ENCODE measurements at places on chromosomes 1 and 21.

DNA sequence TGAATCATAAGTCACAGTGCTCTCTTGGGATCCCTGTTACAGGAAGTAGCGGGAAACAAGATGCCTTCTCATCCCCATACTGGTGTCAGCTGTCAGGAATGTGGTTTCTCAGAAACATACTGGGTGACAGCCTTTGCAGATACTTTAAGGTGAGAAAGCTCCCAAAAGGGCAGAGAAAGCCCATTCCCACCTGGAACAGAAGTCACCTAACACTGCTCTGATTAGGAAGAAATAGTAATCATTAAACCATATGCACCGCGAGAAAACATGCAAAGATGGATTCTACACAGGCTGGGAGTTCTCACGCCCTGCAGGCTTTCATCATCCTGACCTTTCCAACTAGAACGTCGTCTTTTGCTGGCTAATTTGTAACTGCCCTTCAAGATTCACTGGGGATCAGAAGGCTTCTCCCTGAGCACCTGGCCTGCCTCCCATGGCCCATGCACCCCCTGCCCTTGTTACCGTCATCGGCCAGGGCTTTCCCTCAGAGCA lies 46.2 kb upstream of the SLC44A3 start:
- DNase-seq = no peak

- DNase-seq = no peak
Measured at GRCh38 chr1:200906491-200906890, 11.8 kb downstream of the INAVA start.

DNA sequence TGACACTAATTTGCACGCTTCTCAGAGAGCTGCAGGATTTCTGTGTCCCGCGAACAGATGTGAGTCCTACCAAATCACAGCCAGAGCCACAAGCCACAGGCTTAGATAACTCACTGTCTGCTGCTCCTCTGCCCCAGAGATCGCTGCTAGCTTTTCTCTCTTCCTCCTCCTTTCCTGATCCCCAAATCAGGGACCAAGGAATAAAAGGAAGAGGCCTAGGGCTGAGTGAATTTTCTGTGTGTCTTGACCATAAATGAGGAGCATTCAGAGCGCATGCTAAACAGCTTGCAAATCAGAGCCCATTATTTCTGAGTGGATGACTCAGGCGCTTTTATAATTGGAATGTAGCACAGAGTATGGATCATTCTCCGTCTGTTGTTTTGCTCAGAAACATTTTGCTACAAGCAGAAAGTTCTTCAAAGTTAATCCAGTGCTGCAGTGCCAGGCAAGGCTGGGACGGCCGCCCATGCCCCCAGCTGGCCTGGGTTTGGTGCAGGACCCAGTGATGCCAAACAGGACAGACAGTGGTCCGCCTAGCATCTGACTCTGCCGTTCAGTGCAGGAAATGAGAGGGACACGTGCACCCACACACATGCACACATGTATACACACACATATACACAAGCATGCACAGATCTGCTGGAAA lies 38.2 kb downstream of the KCNAB2 start:
- DNase-seq = peak; percentile 21

DNA sequence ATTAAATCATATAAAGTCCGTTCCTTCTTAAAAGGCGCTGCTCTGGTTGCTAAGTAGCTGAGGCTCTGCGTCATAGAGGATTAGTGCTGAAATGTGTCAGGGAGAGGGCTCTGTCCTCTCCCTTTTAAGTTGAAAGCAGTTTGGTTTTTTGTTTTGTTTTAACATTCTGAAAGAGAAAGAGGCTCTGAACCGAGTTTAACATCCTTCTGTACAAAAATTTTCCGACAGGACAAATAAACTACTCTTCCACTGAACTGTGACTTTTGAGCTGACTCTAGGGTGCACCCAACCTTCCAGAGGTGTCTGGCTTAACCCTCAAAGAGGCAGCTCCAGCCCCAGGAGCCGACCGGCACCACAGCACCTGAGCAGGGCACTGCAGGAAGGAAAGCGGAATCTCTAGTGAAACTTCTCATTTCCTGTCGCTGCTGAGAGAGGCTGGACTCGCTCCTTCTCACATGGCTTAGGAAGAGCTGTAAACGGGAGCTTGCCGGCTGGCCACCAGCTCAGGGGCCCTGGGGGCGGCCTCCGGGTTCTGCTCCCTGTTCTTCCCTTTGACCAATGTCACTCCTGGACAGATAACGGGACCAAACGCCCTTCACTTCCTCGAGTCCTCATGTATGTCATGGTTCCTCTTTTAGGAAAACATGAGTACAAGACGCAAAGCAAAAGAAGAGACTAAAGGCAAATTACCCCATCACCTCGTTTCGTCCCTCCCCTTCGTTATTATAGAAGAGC lies 1.2 kb downstream of the VAV3 start:
- DNase-seq = peak; percentile 15

DNA sequence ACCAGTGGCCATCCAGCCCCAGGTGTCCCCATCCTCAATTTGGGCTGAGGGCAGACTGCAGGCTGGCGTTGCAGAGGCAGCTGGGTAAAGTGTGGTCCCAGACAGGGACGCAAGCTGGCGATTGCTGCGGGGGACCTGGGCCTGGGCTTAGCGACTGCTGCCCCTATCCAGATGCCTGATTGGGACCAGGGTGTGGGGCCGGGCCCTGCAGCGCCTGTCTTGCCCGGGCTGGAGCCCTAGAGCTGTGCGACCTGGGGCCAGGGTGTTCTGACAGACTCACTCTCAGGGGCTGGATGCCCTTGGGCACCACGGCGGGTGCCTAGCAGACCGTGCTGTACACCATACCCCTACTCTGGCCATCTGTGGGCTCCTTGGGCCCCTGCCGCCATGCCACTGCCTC lies 16.2 kb upstream of the FAAP20 start:
- no peak for DNase-seq

GRCh38 chr1:28266920-28267322 lies 7.6 kb downstream of the SESN2 start:
- DNase-seq = no peak

- no peak for DNase-seq
Measured at GRCh38 chr1:34746785-34747637, 7.8 kb upstream of the GJB5 start.

DNA sequence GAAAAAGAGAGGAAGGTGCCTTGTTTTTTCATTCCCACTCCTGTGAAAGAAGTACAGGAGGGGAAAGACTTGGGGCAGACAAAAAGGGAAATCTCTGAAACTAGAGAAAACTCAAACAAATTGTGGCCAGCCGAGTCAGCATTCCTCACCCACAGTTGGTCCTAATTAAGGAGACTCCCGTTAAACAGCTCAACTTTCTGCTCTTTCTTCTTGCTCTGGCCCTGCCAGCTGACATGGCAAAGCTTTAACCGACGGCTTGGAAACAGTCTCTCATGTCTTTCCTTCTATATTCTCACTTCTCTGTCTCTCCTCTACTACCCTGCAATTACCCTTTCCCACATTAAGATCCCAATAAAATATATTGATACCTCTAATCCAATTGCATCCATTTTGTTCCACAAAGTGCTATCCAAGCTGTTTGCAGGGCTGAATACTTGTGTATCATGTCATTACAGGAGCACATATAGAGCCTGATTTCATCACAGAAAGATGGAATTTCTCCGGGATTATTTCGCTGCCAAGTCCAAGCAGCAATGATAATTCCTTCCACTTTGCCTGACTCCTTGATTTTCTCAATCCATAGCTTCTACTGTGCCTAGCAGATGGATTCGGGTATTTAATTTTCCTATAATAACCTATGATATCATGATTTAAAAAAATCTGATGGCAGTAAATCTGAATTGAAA lies 65.4 kb upstream of the IPO9 start:
- DNase-seq = peak; percentile 85

DNA sequence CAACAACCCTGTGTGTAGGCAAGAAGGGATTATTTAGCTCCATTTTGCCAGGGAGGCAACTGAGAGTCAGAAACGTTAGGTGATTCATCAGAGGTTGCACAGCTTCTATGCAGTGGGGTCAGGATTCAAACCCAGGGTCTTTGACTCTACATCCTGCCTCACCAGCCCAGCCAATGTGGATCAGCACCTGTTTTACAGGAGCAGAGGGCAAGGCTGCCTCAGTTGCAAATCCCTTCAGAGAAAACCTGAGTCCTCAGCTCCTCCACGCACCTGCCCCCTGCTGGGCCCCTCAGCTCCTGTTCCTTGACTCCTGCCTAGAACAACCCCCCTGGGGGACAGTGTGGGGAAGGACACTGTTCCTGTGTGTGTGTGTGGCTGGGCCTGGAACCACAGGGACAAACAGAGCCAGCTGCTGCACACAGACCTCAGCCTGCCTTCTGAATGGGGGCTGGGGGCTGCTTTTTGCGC lies 61.6 kb downstream of the LRRN2 start:
- no peak for DNase-seq

GRCh38 chr21:46084709-46085108 lies 13.2 kb upstream of the COL6A2 start:
- no peak for DNase-seq

DNA sequence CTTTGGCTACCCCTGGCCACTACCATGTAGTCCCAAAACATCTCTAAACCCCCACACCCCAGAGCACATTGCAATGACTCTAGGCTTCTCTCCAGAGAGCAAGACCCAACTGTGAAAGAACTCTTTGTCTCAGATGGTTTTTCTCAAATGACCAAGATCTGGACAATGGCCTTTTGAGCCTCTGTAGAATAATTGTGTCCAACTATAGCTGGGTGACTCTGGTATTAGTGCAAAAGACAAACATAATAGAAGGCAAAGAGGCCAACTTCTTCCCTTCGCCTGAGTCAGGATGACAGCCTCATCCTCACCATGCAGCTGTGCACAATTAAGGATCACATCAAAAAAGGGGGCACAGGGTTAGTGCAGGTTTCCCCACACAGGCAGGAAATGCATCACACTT lies 139.6 kb downstream of the BRINP2 start:
- peak; percentile 20 for DNase-seq

DNA sequence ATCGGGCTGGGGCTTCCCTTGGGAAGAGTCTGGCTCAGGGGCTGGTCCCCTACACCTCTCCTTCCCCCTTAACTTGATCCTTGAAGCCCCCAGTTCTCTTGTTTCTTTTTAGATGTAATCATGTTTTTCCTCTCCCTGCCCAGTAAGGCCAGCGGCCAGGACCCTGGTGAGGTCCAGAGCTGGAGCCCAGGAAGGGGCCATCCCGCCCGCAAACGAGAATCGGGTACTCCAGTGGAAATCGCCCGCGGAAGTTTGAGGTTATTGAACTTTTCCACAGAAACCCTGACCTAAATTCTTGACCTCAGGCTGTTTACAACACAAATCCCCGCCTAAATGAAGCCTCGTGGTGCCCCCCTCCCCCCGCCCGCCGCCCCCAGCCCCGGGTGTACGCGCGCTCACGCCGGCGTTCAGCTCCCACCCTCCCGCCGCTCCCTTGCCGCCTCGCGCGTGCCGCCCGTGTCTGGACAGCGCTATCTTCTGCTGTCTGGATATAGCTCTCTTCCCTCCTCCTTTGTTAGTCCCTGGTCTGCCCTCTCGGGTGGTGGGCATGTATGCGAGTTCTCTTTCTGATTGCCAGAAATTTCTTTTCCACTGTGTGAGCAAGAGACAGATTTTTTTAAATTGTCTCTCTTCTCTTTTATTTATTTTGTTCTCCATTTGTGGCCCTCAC lies 165.9 kb upstream of the CACNA1E start:
- DNase-seq = no peak

GRCh38 chr1:153380711-153381110 lies 5.3 kb upstream of the S100A12 start:
- no peak for DNase-seq

GRCh38 chr1:170620164-170620563 lies 43.8 kb upstream of the PRRX1 start:
- DNase-seq = peak; percentile 76

DNA sequence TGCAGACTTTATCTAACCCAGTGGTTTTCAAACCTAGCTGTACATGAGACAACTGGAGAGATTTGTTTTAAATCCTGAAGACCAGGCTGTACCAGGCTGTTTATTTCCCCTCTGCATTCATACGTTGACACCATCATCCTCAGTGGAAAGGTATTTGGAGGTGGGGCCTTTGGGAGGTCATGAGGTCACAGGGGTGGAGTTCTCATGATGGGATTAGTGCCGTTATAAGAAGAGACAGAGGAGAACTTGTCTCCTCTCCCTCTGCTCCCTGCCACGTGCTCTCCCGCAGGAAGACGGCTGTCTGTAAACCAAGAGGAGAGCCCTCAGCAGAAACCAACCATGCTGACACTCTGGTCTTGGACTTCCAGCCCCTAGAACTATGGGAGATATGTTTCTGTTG lies 165.4 kb downstream of the ADSS2 start:
- no peak for DNase-seq

GRCh38 chr1:12085643-12086260 lies 22.6 kb downstream of the TNFRSF8 start:
- no peak for DNase-seq

DNA sequence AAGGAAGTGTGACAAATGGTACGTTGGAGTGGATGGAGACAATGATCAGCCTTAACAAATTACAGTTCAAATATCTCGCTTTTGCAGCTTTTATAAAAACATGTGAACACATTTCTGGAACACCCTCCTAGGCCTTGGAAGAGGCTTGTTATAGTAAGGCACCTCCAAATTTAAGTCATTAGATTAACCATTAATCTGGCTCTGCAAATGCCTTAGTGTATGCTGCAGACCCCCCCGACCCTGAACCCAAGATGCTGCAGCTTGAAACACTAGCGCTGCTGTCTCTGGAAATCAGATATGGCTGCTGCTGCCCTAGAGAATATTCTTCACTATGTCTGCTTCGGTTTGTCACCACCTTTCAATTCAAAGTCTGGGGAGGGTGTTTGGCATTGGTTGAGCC lies 196.4 kb downstream of the MIS18A start:
- no peak for DNase-seq

DNA sequence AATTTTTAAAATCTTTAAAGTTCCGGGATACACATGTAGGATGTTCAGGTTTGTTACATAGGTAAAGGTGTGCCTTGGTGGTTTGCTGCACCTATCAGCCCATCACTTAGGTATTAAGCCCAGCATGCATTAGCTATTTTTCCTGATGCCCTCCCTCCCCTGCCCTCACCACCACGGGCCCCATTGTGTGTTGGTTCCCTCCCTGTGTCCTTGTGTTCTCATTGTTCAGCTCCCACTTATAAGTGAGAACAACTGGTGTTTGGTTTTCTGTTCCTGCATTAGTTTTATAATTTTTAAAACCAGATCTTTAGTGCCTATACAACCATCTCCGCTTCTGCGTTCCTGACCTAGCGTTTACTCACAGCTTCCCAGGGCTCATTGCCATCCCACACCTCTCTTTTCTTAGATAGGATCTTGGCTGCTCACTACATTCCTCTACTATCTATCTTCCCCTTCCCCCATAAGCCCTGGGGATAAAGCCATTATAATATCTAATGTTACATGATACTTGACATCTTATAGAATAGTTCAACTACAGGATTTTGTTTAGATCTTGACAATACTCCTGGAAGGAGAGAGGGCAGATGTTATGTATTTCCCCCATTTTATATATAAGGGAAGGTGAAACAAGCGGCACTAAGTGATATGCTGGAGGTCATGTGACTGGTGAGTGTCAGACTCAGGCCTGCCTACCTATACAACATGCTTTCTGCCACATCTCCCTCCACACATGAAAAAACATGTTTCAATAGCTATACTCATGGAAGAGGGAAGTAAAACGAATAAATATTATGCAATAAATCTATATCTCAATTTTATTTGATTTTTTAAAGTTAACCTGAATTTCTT lies 52.3 kb upstream of the DNAJC6 start:
- DNase-seq = no peak

- DNase-seq = no peak
Measured at GRCh38 chr1:116231752-116232151, 120.6 kb downstream of the MAB21L3 start.

- no peak for DNase-seq
Measured at GRCh38 chr1:2018217-2019171, 651 bp upstream of the GABRD start.

Data from fibroblast of the aortic adventitia (primary cell).